GM23248 (cell line): ENCODE measurements at places on chromosomes 7 and 10. TPM values are rescaled to one million over a fixed set of nuclear protein-coding genes. Genes with fewer than 3 reads are reported as not detected.

GRCh38 chr7:143391462-143392404, 10.6 kb downstream of the ZYX start:
- peaks cover 39% of the 10 kb centered on the region for H3K4me1 ChIP-seq
- H3K27me3 ChIP-seq, result no peaks in the 10 kb centered on the region
- peaks cover 27% of the 10 kb centered on the region for H3K36me3 ChIP-seq
- H3K27ac ChIP-seq, result peak overlapping the region; percentile 79

CCDC3 gene
- total RNA-seq, result not detected in 2 replicates

OR2A42 gene
- total RNA-seq, result 0.25 and 0.32 TPM in 2 replicates

GRCh38 chr10:127907411-127908105, 655 bp downstream of the PTPRE start:
- H3K4me1 ChIP-seq, result peaks cover 21% of the 10 kb centered on the region
- no peaks in the 10 kb centered on the region for H3K27me3 ChIP-seq
- H3K27ac ChIP-seq, result peak overlapping the region; percentile 48
- peak; percentile 76 for DNase-seq
- H3K36me3 ChIP-seq, result no peaks in the 10 kb centered on the region
- H3K4me3 ChIP-seq, result peak overlapping the region; percentile 83
